ENCODE measurements at places on chromosomes 4 and X. TPM values are rescaled to one million over a fixed set of nuclear protein-coding genes. Genes with fewer than 3 reads are reported as not detected.
A peak's percentile ranks its signal among the peaks of the same experiment; 100 is the strongest.

GRCh38 chrX:125340490-125340889 lies 20.8 kb downstream of the TEX13C start:
- H3K4me3 ChIP-seq, result no peak overlapping the region
- no peaks in the 10 kb centered on the region for H3K4me1 ChIP-seq
- H3K36me3 ChIP-seq, result peaks cover 4% of the 10 kb centered on the region
- H3K27ac ChIP-seq, result no peak overlapping the region
- H3K27me3 ChIP-seq, result no peaks in the 10 kb centered on the region

DNA sequence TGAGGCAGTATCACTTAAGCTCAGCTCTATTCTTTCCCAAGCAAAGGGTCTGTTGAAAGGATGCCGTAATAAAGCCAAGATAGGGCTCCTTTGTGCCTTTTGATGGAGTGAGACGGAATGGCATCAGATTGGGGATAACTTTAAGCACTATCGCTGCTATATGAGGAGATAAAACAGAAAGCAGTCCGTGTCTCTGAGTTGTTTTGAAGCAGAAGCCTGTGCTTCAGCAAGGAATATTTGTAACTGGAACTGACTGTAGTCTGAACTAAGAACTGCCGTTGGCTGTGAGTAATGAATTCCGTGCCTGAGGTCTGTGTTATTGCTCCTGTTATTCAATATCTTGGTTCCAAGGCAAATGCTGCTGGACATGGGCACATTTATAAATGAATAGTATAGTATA lies 297.4 kb downstream of the ANKRD50 start:
- H3K36me3 ChIP-seq, result no peaks in the 10 kb centered on the region
- H3K4me1 ChIP-seq, result peaks cover 6% of the 10 kb centered on the region
- no peak overlapping the region for H3K4me3 ChIP-seq

Gene RAB40AL
- not detected for total RNA-seq

GRCh38 chr4:67638136-67638535 lies 62.8 kb downstream of the UBA6 start:
- no peak overlapping the region for H3K27ac ChIP-seq
- no peak for DNase-seq
- peaks cover 31% of the 10 kb centered on the region for H3K36me3 ChIP-seq
- no peaks in the 10 kb centered on the region for H3K4me1 ChIP-seq
- no peak overlapping the region for H3K4me3 ChIP-seq
- H3K27me3 ChIP-seq, result no peaks in the 10 kb centered on the region

DNA sequence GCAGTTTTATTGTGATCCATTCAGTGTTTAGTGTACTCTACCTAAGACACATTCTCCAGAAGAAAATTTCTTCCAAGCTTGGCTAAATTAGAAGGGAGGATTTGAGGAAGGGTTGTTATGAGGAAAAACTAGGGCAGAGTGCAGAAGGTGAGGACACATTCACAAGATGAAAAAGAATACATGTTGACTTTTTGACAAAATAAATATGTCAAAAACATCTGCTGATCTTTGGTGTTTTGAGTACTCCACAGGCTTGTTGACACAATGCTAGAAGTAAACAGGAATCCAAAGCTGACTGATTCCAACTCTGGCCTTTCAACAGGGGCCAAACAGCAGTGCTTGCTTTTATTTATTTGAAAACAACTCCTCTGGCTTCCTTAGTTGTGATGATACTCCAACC lies 125.8 kb upstream of the SLC7A11 start:
- no peak overlapping the region for H3K27ac ChIP-seq
- DNase-seq, result no peak
- H3K4me1 ChIP-seq, result no peaks in the 10 kb centered on the region
- no peaks in the 10 kb centered on the region for H3K27me3 ChIP-seq
- H3K4me3 ChIP-seq, result no peak overlapping the region

DNA sequence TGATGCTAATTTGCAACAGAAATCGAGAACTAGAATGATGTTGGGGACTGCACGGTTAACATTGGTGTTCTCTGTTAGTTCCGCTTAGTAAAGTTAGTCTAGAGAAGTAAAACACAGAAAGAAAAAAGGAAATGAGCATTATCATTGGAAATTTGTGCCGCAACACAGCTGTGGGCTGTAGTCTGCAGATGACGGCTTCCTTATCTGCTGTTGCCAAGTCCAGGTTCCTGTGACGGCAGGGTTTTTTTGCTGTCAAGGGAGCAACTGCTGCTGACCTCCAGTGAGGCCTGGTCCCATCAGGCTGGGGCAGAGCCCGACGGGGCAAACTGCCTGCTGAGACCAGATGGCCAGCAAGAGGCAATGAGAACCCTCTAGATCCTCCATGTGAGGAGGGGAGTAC lies 38.9 kb upstream of the PHEX start:
- H3K4me3 ChIP-seq, result no peak overlapping the region
- DNase-seq, result no peak
- no peaks in the 10 kb centered on the region for H3K4me1 ChIP-seq
- no peak overlapping the region for H3K27ac ChIP-seq
- H3K27me3 ChIP-seq, result no peaks in the 10 kb centered on the region

DNA sequence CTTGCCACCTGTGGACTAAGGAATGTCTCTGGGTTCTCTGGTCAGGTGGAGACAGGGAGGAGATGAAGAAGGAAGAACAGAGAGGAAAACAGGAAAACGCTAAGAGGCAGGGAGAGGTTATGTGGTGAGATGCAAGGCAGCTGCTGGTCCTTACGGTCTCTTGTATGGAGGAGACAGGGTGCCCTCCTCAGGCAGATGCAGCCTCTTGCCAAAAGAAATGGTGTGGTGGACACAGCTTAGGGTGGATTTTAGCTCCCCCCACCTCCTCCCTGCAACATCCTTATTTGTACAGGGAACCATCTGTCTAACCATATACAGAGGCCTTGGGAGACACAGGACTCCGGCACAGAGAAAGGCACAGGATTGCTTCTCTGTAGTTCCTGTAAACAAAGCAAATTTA lies 9.7 kb downstream of the OCIAD2 start:
- H3K27me3 ChIP-seq, result no peaks in the 10 kb centered on the region
- H3K4me3 ChIP-seq, result no peak overlapping the region
- no peak overlapping the region for H3K27ac ChIP-seq
- peaks cover 6% of the 10 kb centered on the region for H3K4me1 ChIP-seq
- no peak for DNase-seq

GRCh38 chr4:112127048-112127637 lies 18.1 kb upstream of the FAM241A start:
- no peaks in the 10 kb centered on the region for H3K36me3 ChIP-seq
- DNase-seq, result no peak
- no peak overlapping the region for H3K4me3 ChIP-seq

GRCh38 chrX:37904833-37905232 lies 57.5 kb upstream of the DYNLT3 start:
- no peak for DNase-seq
- H3K4me1 ChIP-seq, result no peaks in the 10 kb centered on the region
- no peak overlapping the region for H3K27ac ChIP-seq
- H3K27me3 ChIP-seq, result no peaks in the 10 kb centered on the region
- no peak overlapping the region for H3K4me3 ChIP-seq

Gene FDCSP
- total RNA-seq, result not detected

Gene SMIM10
- total RNA-seq, result not detected

GRCh38 chr4:104470770-104471169 lies 23.9 kb downstream of the CXXC4 start:
- H3K27ac ChIP-seq, result no peak overlapping the region
- H3K4me1 ChIP-seq, result peaks cover 41% of the 10 kb centered on the region
- no peaks in the 10 kb centered on the region for H3K27me3 ChIP-seq
- peak; percentile 36 for DNase-seq

Gene TBX22
- 0.53 TPM for total RNA-seq

DNA sequence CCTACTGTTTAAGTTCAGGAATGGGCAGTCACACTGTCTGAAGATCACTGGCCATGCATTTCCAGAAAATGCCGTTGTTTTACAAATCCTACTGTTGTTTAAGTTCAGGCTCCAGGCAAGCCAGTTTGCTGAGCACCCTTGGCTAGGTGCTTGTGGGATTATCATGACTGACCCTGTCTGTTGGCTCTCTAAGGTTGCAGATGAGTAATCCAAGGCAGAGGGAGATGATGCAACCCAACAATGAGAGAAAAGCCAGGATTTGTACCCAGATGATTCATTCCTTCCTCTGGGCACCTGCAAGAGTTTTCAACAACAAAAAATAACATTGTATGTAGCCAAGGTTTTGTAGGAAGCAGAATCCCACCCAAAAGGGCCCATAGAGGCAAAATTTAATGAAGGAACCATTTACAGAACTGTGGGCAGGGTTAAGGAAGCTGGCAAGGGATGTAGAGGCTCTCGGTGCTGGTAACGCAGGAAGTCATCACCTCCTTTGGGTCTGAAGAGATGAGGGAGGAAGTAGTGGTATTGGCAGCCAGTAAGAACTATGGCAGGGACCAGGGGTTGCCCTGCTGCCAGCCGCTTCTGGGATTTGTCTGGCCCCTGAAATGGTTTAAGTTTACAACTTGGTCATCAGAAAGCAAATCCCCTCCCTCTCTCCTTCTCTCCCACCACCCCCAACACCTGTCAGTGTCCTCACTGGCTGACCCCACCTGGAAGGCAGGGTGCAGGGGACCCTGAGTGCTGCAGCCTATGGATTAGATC lies 54.8 kb downstream of the MSX1 start:
- H3K27ac ChIP-seq, result no peak overlapping the region
- no peaks in the 10 kb centered on the region for H3K4me1 ChIP-seq
- no peaks in the 10 kb centered on the region for H3K36me3 ChIP-seq
- peaks cover 13% of the 10 kb centered on the region for H3K27me3 ChIP-seq
- no peak for DNase-seq

DNA sequence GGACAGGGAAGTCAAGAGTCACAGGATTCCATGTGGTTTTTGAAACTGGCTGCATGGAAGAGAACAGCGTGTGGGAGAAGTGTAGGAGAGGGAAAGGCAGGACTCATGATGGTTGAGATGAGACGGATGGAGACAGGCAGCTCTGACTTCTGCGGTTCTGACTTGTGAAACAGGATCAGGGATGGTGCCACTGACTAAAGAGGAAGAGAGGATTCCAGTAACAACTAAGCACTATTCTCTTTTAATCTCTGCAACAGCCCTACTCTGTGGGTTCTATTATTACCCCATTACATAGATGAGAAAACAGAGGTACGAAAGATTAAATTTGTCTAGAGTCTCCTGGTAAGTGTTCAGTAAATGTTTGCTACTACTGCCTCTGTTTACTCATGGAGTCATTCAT lies 156.3 kb downstream of the CBR4 start:
- no peak overlapping the region for H3K4me3 ChIP-seq
- no peak overlapping the region for H3K27ac ChIP-seq
- H3K36me3 ChIP-seq, result peaks cover 4% of the 10 kb centered on the region
- no peak for DNase-seq

DNA sequence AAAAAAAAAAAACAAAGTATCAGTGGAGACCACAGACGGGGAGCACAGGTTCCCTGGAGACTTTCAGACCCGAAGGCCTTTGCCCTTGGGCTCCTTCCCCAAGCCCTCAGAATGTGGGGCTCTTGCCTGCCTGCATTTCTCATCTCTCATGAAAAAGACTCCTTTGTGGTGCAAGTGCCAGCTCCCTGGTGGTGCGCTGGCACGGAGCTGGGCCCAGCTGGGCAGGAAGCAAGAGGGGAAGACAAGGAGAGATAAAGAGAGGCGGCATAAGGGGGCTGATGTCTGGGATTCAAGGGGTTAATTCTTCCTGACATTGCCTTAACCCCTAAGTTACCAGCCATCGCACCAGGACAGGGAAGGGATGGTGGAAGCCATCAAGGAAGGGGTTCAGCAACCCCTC lies 21.8 kb downstream of the NLGN3 start:
- no peak overlapping the region for H3K4me3 ChIP-seq
- H3K27ac ChIP-seq, result no peak overlapping the region
- H3K4me1 ChIP-seq, result peaks cover 5% of the 10 kb centered on the region
- no peaks in the 10 kb centered on the region for H3K36me3 ChIP-seq
- H3K27me3 ChIP-seq, result no peaks in the 10 kb centered on the region
- DNase-seq, result no peak

GRCh38 chr4:56723201-56723605 lies 42.1 kb upstream of the HOPX start:
- no peak for DNase-seq
- H3K36me3 ChIP-seq, result no peaks in the 10 kb centered on the region
- H3K4me1 ChIP-seq, result peaks cover 6% of the 10 kb centered on the region
- H3K4me3 ChIP-seq, result no peak overlapping the region
- H3K27ac ChIP-seq, result no peak overlapping the region

DNA sequence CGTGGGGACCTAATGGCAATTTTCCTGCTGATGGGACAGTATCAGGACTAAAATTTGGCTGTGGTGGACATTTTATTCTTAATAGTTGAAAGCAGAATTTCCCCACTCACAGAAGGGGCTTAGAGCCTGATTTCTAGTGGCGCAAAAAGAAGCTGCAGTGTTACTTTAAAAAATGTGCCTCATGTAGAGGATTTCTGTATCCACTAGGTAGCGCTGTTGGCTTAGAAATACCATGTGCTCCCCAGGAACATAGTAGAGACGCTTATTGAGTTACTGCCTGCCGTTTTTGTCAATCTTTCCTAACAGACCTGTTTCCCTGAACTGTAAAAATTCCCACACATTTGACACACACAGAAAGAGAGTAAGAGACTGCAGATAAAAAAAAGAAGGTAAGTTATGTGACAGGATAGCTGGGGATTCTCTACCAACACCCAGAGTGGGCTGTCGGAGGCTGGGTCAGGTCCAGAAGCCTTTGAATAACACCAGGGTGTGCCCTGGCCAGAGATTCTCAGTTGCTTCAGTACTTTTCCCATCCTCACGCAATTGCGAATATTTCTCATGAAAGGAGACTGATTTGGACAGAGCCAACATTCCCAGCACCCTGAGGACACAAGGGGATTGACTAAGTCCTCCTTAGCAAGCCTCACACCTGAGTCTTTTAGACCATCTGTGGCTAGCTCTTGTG lies 88.4 kb downstream of the ZXDA start:
- DNase-seq, result peak; percentile 54
- H3K4me1 ChIP-seq, result no peaks in the 10 kb centered on the region
- H3K4me3 ChIP-seq, result no peak overlapping the region
- no peaks in the 10 kb centered on the region for H3K27me3 ChIP-seq
- no peak overlapping the region for H3K27ac ChIP-seq

DNA sequence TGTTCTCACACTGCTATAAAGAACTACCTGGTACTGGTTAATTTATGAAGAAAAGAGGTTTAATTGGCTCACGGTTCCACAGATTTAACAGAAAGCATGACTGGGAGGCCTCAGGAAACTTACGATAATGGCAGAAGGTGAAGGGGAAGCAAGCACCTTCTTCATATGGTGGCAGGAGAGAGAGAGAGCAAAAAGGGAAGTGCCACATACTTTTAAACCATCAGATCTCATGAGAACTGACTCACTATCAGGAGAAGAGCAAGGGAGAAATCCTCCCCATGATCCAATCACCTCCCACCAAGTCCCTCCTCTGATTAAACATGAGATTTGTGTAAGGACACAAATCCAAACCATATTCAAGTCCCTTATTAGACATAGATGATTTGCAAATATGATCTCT lies 12.3 kb upstream of the RAP2C start:
- no peaks in the 10 kb centered on the region for H3K27me3 ChIP-seq
- no peaks in the 10 kb centered on the region for H3K36me3 ChIP-seq

Gene FRG2
- not detected for total RNA-seq

Gene CLCN4
- total RNA-seq, result 6.5 TPM

- H3K4me1 ChIP-seq, result no peaks in the 10 kb centered on the region
- H3K36me3 ChIP-seq, result no peaks in the 10 kb centered on the region
- no peak for DNase-seq
- peaks cover 20% of the 10 kb centered on the region for H3K27me3 ChIP-seq
These were observed 1.1 kb downstream of the STBD1 start for GRCh38 chr4:76307660-76308014.

Gene DIPK2B
- not detected for total RNA-seq

All from neural progenitor cell (in vitro differentiated cells).